ENCODE measurements at places on chromosomes 16 and 17. TPM values are rescaled to one million over a fixed set of nuclear protein-coding genes. Genes with fewer than 3 reads are reported as not detected.

GRCh38 chr17:72119873-72120641 is 763 bp upstream of the SOX9 start:
- no peak for DNase-seq

- DNase-seq, result no peak
Measured at GRCh38 chr16:22734368-22734767, 79.6 kb upstream of the HS3ST2 start.

SP6 gene
- not detected for total RNA-seq

GALR2 gene
- total RNA-seq, result not detected

NAE1 gene
- 93.8 TPM for total RNA-seq

SSTR5 gene
- not detected for total RNA-seq

HEATR9 gene
- 2.2 TPM for total RNA-seq

DNA sequence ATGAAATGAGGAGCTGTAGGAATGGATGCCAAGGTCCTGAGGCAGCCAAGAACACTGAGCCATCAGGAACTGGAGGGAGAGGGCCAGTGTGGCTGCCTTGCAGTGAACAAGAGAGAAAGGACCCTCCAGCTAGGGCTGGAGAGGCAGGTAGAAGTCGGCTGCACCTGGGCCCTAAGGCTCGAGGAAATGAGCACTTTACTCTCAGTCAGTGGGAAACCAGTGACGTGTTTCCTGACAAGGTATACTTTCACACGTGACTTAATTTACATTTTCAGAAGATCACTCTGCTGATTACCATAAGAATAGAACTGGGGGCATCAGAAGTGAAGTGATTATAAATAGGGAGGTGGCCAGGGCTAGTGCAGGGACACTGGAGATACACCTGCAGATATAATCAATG is 115.2 kb downstream of the C17orf67 start:
- no peak for DNase-seq

Measured in CD4-positive, alpha-beta memory T cell (primary cell).